ENCODE measurements at places on chromosomes 5 and 9. TPM values are rescaled to one million over a fixed set of nuclear protein-coding genes. Genes with fewer than 3 reads are reported as not detected.

ENHO gene
- 0.29 TPM for total RNA-seq

SNCB gene
- total RNA-seq: not detected

FREM1 gene
- not detected for total RNA-seq

VAV2 gene
- 16.2 TPM for total RNA-seq

LECT2 gene
- not detected for total RNA-seq

SLC6A7 gene
- not detected for total RNA-seq

SLC34A1 gene
- not detected for total RNA-seq

UBAP2 gene
- 38.0 TPM for total RNA-seq

CCL27 gene
- not detected for total RNA-seq

OMD gene
- under 0.01 TPM for total RNA-seq

F2RL1 gene
- total RNA-seq: 135 TPM

STKLD1 gene
- 0.33 TPM for total RNA-seq

ANKDD1B gene
- total RNA-seq: 0.33 TPM

ZDHHC11B gene
- total RNA-seq: not detected

PCSK1 gene
- total RNA-seq: 2.3 TPM

PCDHB11 gene
- total RNA-seq: 0.65 TPM

OLFM1 gene
- total RNA-seq: 0.98 TPM

BHMT gene
- total RNA-seq: not detected

TYRP1 gene
- 1.1 TPM for total RNA-seq

TMOD1 gene
- total RNA-seq: 1.1 TPM

DND1 gene
- not detected for total RNA-seq

BAAT gene
- not detected for total RNA-seq

SNAPC4 gene
- total RNA-seq: 25.8 TPM

ZNF300 gene
- 5.3 TPM for total RNA-seq

IFNB1 gene
- total RNA-seq: not detected

TRIM36 gene
- total RNA-seq: 2.2 TPM

PCDHA7 gene
- 0.33 TPM for total RNA-seq

PCA3 gene
- 0.29 TPM for total RNA-seq

DIMT1 gene
- 33.3 TPM for total RNA-seq

PRDM9 gene
- not detected for total RNA-seq

F12 gene
- total RNA-seq: 0.57 TPM

PCDHGC3 gene
- total RNA-seq: 20.5 TPM

SARDH gene
- total RNA-seq: 0.33 TPM

RCL1 gene
- 13.4 TPM for total RNA-seq

DPM2 gene
- total RNA-seq: 19.6 TPM

TMEM38B gene
- 5.2 TPM for total RNA-seq

CCDC192 gene
- not detected for total RNA-seq

CDH18 gene
- not detected for total RNA-seq

SPATA31C1 gene
- not detected for total RNA-seq

DOK3 gene
- total RNA-seq: 3.3 TPM

SPINK6 gene
- total RNA-seq: not detected

TLX3 gene
- total RNA-seq: not detected

DROSHA gene
- 31.8 TPM for total RNA-seq

SPRY4 gene
- 30.2 TPM for total RNA-seq

NAIP gene
- 3.4 TPM for total RNA-seq

CDX1 gene
- total RNA-seq: not detected

NRG2 gene
- 0.96 TPM for total RNA-seq

RPL12 gene
- 1,765 TPM for total RNA-seq

ABO gene
- 0.10 TPM for total RNA-seq

ACOT12 gene
- total RNA-seq: not detected

WDR31 gene
- total RNA-seq: 0.29 TPM

LHX6 gene
- 10.1 TPM for total RNA-seq
